NCI-H460 (cell line): ENCODE measurements at places on chromosomes 1 and 21. TPM values are rescaled to one million over a fixed set of nuclear protein-coding genes. Genes with fewer than 3 reads are reported as not detected.

GRCh38 chr1:15100880-15101760 is 52.4 kb upstream of the TMEM51 start:
- no peak for DNase-seq

- no peak for DNase-seq
Measured at GRCh38 chr1:192958871-192959270, 100.3 kb downstream of the UCHL5 start.

GRCh38 chr1:111503585-111504060 is at the start of the genes ADORA3 and TMIGD3:
Gene ADORA3, minus strand, starts transcription at chr1:111503633. Its CDS starts 279 bp downstream, at chr1:111503354.
Gene TMIGD3, minus strand, starts transcription at chr1:111503633. Its CDS starts 279 bp downstream, at chr1:111503354.
- no peak for DNase-seq

DNA sequence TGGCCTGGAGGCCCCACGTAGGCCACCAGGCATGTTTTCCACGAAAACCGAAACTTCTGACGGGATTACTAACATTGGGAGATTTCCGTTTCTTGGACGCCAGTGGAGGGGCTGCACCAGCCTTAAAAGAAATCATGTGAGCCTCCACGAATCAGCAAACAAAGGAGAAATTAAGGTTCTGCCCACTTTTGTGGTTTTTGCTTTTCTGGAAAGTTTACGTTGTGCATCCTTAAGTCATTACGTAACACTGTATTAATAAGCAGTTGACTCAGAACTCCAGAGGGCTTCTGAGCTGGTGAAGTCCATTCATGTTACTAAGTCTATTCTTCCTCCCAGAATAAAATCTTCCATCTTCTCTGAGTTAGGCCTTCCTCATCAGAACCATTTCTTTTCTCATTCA is 168.5 kb downstream of the PSMG1 start:
- DNase-seq, result no peak

TSPAN1 gene
- 0.07 and 1.0 TPM in 2 replicates for total RNA-seq

DNA sequence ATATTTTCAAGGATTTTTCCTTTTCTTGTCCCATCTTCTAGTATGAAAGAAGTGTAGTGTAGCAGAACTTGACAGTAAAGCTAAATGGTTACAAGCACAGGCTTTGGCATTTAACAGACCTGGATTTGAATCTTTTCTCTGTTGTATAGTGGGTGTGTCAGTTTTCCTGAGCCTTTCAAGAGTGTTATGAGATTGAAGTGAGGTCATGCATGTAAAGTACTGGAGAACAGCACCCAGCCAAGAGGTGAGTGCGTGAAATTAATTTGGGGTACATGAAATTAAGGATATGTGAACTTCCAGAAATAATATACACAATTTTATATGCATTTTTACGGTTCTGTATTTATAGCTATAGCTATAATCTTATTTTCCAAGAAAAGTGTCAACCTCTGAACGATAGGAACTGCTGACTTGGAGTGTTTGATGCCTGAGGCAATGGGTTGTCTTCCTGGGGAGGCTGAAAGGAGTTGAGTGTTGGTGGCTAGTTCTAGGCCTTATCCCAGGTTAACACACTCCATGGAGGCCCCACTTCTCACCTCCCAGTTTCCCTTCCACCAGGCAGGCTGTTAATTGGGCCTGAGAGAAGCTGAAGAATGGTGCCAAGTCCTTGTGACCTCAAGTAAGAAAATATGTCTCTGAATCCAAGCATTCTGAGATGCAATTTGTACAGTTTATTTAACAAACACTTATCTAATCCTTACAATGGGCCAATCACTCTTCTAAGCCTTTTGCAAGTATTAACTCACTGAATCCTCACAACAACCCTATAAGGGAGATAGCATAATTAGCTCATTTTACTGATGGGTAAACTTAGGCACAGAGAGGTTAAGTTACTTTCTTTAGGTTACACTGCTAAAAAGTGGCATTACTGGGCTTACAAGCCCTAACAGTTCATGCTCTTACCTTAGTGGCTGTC is 4.4 kb downstream of the ROR1 start:
- DNase-seq, result no peak

GRCh38 chr1:34709547-34709946 is 45.3 kb upstream of the GJB5 start:
- no peak for DNase-seq

DNA sequence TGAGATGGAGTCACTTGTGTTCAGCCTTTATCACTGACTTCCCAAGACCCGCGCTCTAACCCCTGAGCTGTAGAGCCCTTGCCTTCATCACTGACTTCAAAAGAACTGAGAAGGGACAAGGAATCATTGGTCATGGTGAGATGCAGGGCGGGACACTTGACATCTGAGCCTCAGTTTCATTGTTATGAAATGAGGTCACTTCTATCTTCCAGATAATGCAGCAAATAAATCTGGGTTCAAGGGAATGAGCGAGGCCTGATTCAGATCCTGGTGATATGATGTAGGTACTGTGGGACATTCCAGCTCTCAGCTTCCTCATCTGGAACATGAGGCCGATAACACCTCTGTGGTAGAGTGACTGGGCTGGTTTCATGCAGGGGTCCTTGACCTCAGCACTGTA is 13.8 kb downstream of the KAZN start:
- no peak for DNase-seq

CHIA gene
- total RNA-seq, result not detected in 2 replicates

- DNase-seq, result no peak
Measured at GRCh38 chr1:207959141-207959825, 48.4 kb upstream of the CD34 start.

- DNase-seq, result peak; percentile 26
Measured at GRCh38 chr1:225877580-225877979, 4.6 kb downstream of the TMEM63A start.

- no peak for DNase-seq
Measured at GRCh38 chr1:16279186-16279585, 42.2 kb upstream of the CPLANE2 start.

DNA sequence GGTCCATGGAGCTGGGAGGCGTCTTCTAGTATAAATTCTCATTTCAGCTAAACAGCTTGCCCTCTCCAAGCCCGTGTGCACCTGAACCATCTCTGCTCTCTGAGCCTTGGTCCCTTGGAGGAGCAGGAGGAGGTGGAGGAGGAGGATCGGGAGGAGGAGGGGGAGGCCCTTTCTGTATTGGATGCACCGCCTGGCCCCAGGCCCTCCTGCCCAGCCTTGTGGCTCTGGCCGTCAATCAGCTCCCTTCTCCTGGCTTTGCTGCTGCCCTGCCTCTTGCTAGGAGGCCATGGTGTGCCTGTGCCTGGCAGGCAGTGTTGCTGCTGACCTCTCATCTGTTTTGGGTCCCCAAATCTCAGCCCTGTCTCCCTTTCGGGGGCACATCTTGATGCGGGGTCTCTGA is 9.0 kb downstream of the COL18A1 start:
- no peak for DNase-seq

- DNase-seq, result peak; percentile 59
Measured at GRCh38 chr1:204828352-204828850, 42.3 kb upstream of the NFASC start.

GRCh38 chr21:36554411-36555157 is 74.7 kb upstream of the CLDN14 start:
- no peak for DNase-seq

CRP gene
- not detected in 2 replicates for total RNA-seq

DNA sequence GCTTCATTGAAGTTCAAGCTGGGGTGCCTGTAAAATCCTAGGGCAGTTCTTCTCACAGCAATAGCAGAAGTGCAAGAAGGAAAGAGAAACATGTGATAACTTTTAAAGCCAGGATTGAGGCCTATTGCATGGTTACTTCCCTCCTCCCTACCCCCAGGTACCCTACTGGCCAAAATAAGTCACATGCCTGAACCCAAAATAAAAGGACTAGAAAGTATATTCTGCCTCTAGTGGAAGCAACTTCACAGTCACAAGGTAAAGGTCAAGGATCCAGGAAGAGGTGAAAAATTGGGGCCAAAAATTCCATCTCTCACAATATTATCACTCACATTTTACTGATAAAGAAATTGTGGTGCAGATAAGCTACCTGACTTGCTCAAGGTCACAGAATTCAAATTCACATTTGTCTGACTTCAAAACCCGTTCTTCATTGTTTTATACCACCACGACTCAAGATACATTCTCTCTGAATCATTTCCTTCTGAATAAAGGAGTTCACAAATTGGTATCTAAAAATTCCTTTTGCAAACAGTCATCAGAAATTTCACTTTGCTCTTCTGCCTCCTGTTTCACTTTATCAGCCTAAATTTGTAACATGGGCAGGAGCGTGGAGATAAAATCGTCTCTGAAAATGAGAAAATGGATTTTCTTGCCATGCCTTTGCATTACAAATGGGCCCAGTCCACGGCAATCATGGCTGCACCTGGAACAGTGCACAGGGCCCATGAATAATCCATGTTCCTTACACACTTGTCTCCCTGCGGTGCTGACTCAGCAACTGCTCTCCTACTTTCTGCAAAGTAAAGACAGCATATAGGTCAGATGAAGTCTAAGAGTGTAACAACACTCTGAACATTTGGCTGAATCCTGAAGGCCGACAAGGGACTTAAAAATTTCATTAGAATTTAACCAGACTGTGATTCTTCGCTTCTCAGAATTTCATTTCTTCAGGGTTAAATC is 485.3 kb upstream of the NFIA start:
- no peak for DNase-seq

GRCh38 chr1:58754073-58754613 is 29.7 kb downstream of the JUN start:
- DNase-seq, result no peak

DNA sequence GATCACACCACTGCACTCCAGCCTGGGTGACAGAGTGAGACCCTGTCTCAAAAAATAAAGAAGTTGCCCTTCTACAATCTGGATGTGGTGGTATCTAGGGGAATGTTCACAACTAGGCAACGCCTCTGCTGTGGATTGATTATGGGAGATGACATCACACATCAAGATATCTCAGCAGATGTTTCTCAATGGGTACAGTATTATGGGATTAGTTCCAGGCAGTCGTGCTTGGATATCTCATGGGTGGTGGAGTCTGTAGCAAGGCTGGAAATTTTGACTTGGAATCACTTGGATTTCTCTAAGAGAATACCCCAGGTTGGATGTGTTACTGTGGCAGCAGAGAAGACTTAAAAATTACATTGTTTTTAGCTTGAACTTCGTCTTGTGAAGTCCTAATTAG is 7.7 kb downstream of the IFNAR2 start:
- no peak for DNase-seq

- DNase-seq, result no peak
Measured at GRCh38 chr1:62437273-62437940, 558 bp downstream of the USP1 start.

DNA sequence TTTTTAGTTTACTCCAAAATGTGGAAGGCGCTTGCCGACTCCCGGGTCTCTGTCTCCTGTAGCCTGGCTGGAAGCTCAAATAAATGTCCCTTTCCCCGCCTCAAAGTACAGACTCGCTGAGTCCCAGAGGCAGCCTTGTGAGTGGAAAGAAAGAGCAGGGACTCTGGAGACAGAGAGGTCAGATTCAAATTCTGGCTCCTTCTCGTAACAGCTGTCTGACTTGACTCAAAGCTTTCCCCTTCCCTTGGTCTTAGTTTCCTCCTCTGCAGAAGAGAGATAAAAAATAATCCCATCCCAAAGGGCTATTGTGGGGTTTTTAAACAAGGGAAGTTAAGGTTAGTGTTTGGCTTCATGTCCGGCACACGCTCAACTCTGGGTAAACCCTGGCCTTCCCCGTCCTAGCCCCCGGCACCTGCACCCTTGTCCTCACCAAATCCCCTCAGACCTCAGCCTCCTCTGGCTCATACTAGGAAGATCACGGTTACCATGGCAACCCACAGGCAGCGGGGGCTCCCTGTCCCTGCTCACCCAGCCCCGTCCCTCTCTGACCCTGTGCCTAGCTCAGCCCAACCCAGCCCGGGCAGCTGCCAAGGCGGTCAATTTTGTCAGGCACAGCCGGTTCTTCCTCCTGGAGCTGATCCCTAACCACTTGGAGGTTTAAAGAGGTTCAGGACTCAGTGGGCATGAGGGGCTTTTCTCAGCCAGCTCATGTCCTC is 49.2 kb upstream of the IGSF21 start:
- no peak for DNase-seq

NPPB gene
- not detected in 2 replicates for total RNA-seq

DNA sequence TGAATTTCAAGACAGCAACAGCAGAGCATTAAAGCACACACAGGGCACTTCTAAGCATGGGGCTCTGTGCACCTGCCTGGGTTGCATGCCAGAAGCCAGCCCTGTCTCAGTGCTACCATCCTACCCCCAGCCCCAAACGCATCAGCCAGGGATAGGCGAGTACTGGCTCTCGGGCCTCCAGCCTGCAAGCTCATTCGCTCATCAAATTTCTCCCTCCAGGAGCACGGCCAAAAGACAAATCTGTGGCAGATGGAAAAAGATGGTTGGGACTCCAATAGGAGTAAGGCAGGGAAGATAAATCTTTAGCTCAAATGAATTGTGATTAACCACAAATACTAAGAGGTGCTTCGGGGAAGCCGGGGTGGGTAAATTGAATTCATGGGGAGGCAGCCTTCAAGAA is 189.6 kb downstream of the KAZN start:
- no peak for DNase-seq

DNA sequence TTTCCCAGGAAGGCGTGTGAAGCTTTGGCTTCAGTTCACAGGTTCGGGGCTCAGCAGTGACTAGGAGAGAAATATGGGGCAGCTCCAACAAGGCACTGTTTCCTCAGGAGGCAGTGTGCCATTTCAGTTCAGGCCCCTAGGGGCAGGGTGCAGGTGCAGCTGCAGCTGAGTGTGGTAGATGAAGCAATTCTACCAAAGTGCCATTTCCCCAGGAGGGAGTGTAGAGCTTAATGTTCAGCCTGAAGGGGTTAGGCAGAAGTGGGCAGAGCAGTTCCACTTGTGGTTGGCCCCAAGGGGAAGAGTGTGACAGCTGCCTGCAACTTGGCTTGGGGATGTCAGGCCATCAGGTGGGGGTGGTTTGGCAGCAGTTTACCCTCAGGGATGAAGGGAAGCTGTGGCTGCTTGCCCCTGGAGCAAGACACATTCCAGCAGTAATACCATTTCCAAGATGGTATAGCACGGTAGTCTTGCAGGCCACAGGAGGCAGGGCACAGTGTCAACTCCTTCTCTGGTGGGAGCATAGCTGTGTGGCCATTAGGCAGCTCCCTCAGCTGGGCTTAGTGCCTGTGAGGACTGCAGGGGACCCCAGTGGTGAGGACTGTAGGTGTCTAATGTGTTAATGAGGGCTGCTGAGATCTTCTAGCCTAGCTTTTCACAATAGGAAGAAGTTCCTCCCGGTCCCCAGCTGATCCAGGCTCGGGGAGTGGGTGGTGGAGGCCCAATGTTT is 34.7 kb downstream of the RGSL1 start:
- DNase-seq, result no peak

DNA sequence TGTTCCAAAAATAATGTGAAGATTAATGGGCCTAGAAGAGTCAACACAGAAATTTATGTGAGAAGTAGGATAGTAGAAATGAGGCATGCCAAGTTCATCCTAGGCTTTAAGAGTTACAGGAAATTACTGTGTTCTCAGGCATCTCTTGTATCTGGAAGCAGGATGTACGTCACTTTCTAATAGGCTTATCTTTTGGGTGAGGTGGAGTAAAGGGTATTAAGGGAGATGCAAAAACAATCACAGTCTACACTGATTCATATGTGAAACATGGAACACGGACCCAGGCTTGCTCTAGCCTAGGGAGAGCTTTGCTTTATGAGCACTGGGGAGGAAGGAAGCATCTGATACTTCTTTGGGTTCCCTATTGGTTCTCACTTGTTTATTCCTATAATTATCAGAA is 84.5 kb upstream of the RGS4 start:
- DNase-seq, result no peak

GRCh38 chr1:213277036-213277435 is 226.0 kb downstream of the RPS6KC1 start:
- DNase-seq, result no peak

SYT2 gene
- not detected in 2 replicates for total RNA-seq

GRCh38 chr21:21406921-21407320 is 408.7 kb downstream of the NCAM2 start:
- DNase-seq, result no peak
